ENCODE measurements at places on chromosomes 5 and 9.

GRCh38 chr5:79547982-79548381 lies 34.0 kb upstream of the HOMER1 start:
- DNase-seq, result no peak

- DNase-seq, result no peak
Observed at GRCh38 chr5:34057569-34057968, 14.6 kb upstream of the C1QTNF3 start.

- no peak for DNase-seq
Observed at GRCh38 chr5:180194410-180195345, 14.3 kb downstream of the RASGEF1C start.

DNA sequence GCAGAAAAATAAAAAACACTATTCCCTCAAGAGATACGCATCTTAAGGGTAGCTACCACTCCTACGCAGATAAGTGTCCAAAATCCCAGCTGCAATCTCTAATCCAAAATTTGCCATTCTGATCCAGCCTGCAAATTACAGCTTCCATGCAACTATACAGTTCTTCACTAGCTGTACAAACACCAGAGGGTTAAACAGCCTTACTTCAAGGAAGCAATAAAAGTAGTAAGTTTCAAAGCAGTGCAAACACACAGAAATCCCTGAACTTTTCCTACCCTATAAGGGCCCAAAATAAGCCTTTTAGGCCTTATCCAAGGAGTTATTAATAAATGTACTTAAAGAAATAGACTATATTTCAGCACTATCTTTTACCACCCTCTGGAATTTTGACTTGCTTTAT lies 39.5 kb downstream of the PWWP2A start:
- no peak for DNase-seq

DNA sequence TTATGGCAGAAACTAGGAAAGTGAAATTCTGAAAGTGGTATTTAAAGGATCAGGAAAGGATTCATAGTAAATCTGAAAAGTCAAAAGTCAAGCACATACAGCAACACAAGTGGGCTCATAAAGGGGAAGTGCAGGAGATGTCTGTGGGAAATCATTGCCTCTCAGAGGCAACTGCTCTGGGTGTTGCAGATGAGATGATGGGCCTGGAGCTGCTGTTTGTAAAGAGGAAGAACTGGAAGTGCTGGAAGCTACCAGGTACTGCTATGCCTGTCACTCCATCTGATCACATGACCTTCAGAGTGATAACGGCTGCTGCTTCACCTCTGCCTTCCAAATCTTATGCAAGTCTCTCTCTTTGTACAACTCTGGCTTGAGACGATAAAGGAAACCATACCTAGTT lies 55.9 kb downstream of the ADRB2 start:
- no peak for DNase-seq

DNA sequence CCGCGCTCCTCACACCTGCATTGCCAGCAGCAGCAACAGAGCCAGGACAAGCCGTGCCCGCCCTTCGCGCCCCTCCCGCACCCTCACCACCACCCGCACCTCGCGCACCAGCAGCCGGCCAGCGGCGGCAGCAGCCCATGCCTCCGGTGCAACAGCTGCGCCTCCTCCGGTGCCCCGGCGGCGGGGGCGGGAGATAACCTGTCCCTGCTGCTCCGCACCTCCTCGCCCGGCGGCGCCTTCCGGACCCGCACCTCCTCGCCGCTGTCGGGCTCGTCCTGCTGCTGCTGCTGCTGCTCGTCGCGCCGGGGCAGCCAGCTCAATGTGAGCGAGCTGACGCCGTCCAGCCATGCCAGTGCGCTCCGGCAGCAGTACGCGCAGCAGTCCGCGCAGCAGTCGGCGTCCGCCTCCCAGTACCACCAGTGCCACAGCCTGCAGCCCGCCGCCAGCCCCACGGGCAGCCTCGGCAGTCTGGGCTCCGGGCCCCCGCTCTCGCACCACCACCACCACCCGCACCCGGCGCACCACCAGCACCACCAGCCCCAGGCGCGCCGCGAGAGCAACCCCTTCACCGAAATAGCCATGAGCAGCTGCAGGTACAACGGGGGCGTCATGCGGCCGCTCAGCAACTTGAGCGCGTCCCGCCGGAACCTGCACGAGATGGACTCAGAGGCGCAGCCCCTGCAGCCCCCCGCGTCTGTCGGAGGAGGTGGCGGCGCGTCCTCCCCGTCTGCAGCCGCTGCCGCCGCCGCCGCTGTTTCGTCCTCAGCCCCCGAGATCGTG lies 517 bp downstream of the KCNN2 start:
- peak; percentile 78 for DNase-seq

GRCh38 chr9:136995772-136996311 lies 526 bp downstream of the CLIC3 start:
- DNase-seq, result no peak

DNA sequence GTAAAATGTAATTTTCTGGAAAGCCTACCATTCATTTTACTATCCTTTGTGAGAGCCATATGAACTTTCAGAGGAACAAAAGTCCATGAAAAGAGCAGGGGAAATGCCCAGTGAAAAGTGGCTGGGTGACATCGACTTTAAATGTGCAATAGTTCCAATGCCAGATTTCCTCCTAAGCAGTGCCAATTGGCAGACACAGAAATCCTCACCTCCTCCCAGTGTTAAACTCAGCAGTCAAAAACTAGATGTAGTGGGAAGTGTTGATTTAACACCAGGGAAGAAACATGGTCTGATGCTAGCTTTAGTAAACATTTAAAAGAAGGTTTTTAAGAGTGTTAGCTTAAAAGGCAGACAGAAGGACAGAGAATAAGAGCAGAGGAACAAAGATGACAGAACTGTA lies 2055.2 kb downstream of the MAT2B start:
- no peak for DNase-seq

DNA sequence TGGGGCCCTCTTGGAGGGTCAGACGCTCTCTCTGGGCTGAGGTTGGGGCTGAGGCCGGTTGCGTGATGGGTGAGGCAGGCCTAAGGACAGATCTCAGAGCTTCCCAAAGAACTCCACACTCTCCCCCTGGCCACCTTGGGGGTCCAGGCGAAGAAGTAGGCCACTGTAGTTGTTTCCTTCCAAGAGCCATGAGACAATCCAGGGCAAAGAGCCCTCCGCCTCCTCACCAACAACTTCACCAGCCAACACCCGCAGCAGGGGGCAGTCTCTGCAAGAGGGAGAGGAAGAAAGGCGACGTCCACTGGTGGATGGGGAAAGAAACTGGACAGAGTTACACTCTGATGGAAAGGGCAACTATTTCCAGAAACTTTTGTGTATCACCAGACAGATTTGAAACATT lies 10.7 kb downstream of the SLC35A4 start:
- DNase-seq, result no peak

GRCh38 chr9:124385623-124386022 lies 29.6 kb downstream of the PSMB7 start:
- DNase-seq, result peak; percentile 49

- DNase-seq, result no peak
Observed at GRCh38 chr9:80701061-80701460, 988.3 kb downstream of the TLE1 start.

DNA sequence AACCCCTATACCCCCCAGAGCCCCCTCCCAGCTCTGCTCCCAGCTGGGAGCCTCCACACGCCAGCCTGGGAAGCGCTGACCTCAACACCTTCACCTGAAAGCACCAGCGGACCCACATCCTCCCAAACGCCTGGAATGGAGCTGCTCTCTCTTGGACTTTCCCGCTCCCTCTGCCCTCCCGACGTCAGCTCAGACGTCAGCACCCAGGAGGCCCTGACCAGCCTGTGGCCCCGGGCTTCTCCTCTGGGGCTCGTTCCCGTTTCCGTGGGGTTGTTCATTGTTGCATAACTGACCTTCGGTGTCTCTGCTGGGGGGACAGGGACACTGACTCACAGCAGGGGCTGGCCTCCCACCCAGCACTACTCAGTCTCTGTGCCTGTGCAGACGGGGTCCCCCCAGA lies 35.0 kb upstream of the SLC6A3 start:
- no peak for DNase-seq

DNA sequence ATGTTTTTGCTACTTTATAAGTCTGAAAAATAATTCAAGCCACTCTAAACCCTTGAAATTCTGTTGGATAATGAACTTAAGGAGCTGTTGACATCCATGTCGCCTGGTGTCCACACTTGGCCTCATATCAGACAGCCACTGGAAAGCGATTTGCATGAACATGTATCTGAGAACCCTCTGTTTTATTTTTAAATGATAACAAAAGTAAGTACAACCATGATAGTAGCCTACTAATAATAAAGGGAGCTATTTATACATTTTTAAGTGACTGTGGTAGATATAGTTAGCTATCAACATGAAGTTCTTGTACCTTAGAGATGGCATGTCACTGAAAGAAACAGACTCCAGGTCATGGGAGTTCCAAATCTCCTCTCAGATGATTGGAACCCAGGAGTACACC lies 53.3 kb downstream of the PLCXD3 start:
- no peak for DNase-seq

- DNase-seq, result no peak
Observed at GRCh38 chr5:66643387-66643786, 47.2 kb downstream of the MAST4 start.

- no peak for DNase-seq
Observed at GRCh38 chr5:177491429-177491945, 5.9 kb downstream of the PDLIM7 start.

GRCh38 chr9:107760469-107761242 lies 271.1 kb upstream of the KLF4 start:
- no peak for DNase-seq

Measured in NCI-H2081 (cell line).